Hypothalamus (tissue), 51 donors: ENCODE measurements at places on chromosomes 2 and 18.

- no peak for DNase-seq
These were observed 630.7 kb upstream of the HS6ST1 start for GRCh38 chr2:128949360-128949759.

DNA sequence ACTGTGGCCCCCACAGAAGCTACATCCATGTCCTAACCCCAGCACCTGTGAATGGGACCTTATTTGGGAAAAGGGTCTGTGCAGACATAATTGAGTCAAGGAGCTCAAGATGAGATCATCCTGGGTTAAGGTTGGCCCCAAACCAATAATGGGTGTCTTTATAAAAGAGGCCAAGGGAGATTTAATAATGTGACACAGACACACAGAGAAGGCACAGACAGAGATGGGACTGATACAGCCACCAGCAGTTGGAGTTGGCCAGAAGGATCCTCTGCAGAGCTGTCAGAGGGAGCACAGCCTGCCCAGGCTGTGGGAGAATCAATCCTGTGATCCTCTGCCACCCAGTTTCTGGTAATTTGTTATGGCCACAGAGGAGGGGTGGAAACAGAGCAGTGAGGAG, 26.0 kb downstream of the SNORC start:
- DNase-seq: no peak

GRCh38 chr2:141911485-141912066, 219.2 kb downstream of the LRP1B start:
- no peak for DNase-seq

- DNase-seq: no peak
These were observed 110.4 kb downstream of the ADCYAP1 start for GRCh38 chr18:1014951-1015624.

- no peak for DNase-seq
These were observed 167.4 kb upstream of the RAB6C start for GRCh38 chr2:129812071-129812470.

DNA sequence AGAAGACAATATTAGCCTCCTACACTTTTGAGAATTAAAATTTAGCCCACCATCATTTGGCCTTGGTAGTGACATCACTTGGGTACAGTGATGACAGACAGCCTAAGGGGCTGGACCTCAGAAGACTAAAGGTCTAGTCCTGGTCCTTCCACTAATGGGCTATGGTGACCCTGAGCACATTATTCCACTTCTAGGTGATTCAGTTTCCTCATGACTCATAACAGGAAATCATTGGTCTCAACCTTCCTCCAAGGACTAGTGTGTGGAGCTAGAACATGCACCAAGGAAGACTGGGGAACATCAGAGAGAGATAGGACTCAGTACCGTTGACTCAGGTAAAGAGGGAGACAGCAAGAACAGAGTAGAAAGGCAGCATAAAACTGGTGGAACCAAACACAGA, 64.0 kb downstream of the TFCP2L1 start:
- DNase-seq: no peak
